ENCODE measurements at places on chromosomes 16 and 17. TPM values are rescaled to one million over a fixed set of nuclear protein-coding genes. Genes with fewer than 3 reads are reported as not detected.

Gene CCL14
- total RNA-seq, result not detected

Gene TEDC2
- 23.8 TPM for total RNA-seq

Gene CDC6
- 23.7 TPM for total RNA-seq

Gene CDH11
- total RNA-seq, result 64.1 TPM

Gene TP53TG3B
- total RNA-seq, result not detected

Gene KRTAP1-5
- total RNA-seq, result 0.59 TPM

Gene SCARF1
- 1.0 TPM for total RNA-seq

Gene KRT27
- not detected for total RNA-seq

Gene MT4
- not detected for total RNA-seq

Gene OR3A2
- not detected for total RNA-seq

Gene IRX5
- not detected for total RNA-seq

Gene PIGQ
- total RNA-seq, result 29.1 TPM

Gene ABI3
- total RNA-seq, result 2.2 TPM

Gene CD300H
- not detected for total RNA-seq

Gene CDRT4
- not detected for total RNA-seq

Gene CTRL
- 1.0 TPM for total RNA-seq

Gene SOX15
- total RNA-seq, result 2.4 TPM

Gene SENP3
- total RNA-seq, result 87.8 TPM

Gene GRN
- total RNA-seq, result 142 TPM

Gene GP1BA
- total RNA-seq, result not detected

Gene NETO2
- 28.2 TPM for total RNA-seq

Gene CD300A
- total RNA-seq, result not detected

Gene KRTAP4-3
- total RNA-seq, result not detected

Gene RPS15A
- 2,802 TPM for total RNA-seq

Gene TP53TG3C
- total RNA-seq, result not detected

Gene TSEN54
- 20.8 TPM for total RNA-seq

Gene DNAAF8
- 0.30 TPM for total RNA-seq

Gene TM4SF5
- not detected for total RNA-seq

Gene KANSL1
- total RNA-seq, result 17.5 TPM

Gene NEUROD2
- not detected for total RNA-seq

Gene LYRM9
- 7.4 TPM for total RNA-seq

Gene TEX19
- not detected for total RNA-seq

Gene TBC1D3H
- total RNA-seq, result not detected

Gene TNFRSF17
- not detected for total RNA-seq

Gene CSH1
- not detected for total RNA-seq

Gene PRSS21
- not detected for total RNA-seq

Gene CCL4
- not detected for total RNA-seq

Gene CTRB2
- not detected for total RNA-seq

Gene CCL1
- not detected for total RNA-seq

Gene COPS3
- 122 TPM for total RNA-seq

Gene NPIPA8
- total RNA-seq, result not detected

Gene MYH2
- not detected for total RNA-seq

Gene ZNF668
- total RNA-seq, result 13.1 TPM

Gene KRT32
- not detected for total RNA-seq

Gene SCIMP
- not detected for total RNA-seq

Gene NHLRC4
- 0.59 TPM for total RNA-seq

Gene PRSS36
- total RNA-seq, result under 0.01 TPM

Measured in bronchus fibroblast of lung (primary cell).